ENCODE measurements at places on chromosomes 2 and 18.

GRCh38 chr2:203934041-203934492, 2.5 kb upstream of the ICOS start:
- no peak for DNase-seq

- DNase-seq, result no peak
Observed at GRCh38 chr2:144011098-144011497, 508.8 kb downstream of the ZEB2 start.

- no peak for DNase-seq
Observed at GRCh38 chr2:223725986-223726970, 111.1 kb downstream of the AP1S3 start.

DNA sequence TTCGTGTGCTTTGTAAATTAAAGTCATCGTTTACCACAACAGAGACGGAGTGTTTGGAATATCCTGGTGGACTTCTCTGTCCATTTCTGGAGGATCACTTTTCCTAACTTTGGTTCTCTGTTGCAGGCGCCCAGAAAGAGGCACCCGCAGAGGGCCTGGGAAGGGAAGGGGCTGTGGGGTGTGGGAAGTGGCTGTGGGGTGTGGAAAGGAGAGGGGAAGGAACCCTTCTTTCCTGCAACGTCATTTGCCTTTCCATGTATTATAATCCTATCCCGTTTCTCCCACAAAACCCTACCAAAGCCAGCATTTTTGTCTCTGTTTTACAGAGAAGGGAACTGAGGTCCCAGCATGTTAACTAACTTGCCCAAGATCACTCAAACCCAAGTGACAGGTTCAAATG, 210.0 kb downstream of the KLHL29 start:
- DNase-seq, result no peak

GRCh38 chr18:44411262-44411905, 269.3 kb upstream of the SETBP1 start:
- DNase-seq, result no peak

DNA sequence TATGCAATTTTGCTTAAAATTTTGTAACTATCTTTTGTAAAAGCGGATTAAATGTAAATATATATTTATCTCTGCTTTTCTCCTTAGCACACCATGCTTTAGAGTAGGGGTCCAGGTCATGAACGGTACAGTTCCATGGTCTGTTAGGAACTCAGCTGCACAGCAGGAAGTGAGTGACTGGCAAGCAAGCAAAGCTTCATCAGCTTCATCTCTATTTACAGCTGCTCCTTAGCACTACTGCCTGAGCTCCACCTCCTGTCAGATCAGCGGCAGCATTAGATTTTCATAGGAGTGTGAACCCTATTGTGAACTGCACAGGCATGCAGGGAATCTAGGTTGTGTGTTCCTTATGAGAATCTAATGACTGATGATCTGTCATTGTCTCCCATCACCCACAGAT, 959.0 kb upstream of the SLC39A10 start:
- no peak for DNase-seq

- DNase-seq, result no peak
Observed at GRCh38 chr2:206255003-206255402, 19.5 kb upstream of the ZDBF2 start.

DNA sequence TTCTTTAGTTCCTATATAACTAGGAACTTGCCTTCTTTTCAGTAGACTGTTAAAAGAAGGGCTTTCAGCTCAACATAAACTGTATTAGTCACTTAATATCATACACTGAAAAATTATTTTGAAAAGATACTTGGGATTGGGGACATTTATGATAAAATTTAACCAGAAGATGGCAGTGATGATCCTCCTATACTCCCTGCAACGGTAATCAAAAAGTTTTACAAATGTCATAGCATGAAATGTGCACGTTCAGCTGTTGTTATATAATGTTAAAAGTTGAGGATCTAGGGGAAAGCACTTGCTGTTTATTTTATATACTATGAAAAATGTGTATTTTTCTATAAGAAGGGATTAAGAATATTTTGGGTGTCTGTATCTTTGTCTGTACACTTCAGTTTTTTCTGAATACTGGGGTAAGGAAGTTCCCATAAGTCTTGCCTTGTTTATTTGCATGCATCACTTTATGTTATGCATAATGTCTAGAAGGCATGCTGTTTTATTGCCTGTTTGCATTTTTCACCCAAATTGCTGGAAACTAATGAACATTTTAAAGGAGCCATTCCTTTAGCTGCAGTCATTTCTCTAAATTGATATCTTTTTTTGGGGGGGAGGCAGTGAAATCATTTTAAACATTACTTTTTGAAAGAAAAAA, 19.0 kb downstream of the DYNC1I2 start:
- DNase-seq, result no peak

- no peak for DNase-seq
Observed at GRCh38 chr18:21215490-21215889, 26.5 kb upstream of the GREB1L start.

DNA sequence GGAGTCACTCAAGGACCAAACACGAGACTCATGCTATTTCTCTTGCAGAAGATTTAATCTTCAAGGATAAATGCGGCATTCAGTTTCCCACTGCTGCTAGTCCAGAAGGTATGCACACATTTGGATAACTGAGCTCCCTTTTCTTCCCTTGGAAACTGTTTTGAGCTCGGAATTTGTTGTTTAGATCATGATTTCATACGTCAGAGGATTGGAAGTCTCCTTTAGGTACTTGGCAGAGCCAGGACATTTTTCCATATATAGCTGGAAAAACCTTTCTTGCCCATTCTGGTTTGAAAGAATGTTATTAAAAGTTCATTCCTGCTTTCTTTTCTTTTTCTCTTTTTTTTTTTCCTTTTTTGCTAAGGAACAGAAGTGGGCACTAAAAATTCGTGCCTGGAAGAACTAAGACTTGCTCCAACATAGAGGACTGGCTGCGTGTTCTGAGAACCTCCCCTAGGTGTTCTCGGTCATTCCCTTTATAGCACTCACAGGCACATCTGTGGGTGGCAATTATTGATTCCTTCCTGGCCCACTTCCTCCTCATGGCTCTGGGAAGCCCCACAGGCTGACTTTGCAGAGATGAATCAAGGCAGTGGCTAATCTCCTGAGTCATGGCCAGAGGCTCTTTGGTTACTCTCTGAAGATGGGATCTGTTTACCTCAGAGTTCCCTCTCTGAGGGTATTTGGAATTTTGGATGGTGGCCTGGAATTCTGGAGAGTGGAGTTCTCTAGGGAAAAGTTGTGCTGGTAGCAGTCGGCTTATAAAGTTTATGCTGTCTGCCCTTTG, 104.8 kb downstream of the PLCL1 start:
- no peak for DNase-seq

GRCh38 chr2:7573166-7573825, 656.1 kb downstream of the RNF144A start:
- DNase-seq, result no peak

DNA sequence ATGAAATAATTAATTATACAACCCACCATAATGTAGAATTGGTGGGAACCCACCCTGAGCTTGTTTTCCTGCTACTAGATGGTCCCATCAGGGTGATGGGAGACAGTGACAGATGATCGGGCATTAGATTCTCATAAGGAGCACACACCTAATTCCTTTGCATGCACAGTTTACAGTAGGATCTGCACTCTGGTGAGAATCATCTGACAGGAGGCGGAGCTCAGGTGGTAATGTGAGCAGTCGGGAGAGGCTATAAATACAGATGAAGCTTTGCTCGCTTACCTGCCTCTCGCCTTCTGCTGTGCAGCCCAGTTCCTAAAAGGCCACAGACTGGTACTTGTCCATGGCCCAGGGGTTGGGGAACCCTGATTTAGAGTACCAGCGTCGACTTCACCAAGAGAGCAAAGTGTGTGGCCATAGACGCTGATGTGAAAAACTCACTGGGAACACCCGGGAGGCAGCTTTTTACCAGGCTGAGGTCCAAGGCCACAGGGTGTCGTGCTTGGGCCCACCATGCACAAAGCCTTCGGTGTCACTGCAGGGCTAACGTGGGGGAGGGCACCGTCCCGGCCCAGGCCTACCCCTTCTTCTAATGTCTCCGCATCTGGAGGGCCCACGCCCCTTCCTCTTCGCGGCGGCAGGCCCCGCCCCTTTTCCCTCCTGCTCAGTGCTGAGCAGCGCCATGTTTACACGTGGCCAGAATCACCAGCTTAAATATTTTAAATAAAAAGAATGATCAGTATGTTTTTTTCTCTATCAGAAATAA, 296.8 kb upstream of the HDAC4 start:
- DNase-seq, result no peak

DNA sequence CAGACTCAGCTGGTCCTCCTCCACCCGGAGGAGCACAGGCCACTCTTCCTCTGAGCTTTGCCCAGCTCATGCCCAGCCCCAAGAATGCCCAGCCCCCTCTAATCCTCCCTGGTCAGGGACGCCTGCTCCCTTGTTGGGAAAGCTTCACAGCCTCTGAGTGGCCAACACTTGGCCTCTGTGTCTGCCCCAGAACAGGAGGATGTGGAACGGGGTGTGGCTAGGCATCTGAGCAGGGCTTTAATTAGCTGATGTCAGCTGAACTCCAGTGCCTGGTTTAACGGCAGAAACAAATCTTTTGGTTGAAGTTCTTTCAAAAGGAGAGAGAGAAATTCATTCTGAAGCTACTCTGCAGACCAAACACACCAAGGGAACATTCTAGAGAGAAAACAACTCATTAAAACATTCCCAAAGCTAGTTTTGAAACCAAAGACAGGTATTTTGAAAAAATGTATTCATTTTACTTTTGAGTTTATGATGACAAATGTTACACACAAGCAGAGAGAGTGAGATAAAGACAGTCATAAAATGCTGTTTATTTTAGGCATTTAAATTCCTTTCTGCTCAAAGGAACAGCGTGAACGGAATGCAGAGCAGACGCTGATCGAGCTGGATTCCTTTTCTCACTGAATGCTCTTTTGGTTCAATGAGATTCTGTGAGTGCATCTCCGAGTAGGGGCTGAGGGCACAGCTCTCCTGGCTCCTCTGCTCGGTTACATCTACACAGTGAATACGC, 63.8 kb downstream of the RTP5 start:
- no peak for DNase-seq

GRCh38 chr2:3827673-3828575, 124.5 kb downstream of the DCDC2C start:
- DNase-seq, result no peak

- no peak for DNase-seq
Observed at GRCh38 chr2:176151442-176152287, at the start of gene HOXD4. Gene HOXD4 (plus strand): TSS chr2:176151550. CDS start chr2:176151634, 84 bp downstream.

DNA sequence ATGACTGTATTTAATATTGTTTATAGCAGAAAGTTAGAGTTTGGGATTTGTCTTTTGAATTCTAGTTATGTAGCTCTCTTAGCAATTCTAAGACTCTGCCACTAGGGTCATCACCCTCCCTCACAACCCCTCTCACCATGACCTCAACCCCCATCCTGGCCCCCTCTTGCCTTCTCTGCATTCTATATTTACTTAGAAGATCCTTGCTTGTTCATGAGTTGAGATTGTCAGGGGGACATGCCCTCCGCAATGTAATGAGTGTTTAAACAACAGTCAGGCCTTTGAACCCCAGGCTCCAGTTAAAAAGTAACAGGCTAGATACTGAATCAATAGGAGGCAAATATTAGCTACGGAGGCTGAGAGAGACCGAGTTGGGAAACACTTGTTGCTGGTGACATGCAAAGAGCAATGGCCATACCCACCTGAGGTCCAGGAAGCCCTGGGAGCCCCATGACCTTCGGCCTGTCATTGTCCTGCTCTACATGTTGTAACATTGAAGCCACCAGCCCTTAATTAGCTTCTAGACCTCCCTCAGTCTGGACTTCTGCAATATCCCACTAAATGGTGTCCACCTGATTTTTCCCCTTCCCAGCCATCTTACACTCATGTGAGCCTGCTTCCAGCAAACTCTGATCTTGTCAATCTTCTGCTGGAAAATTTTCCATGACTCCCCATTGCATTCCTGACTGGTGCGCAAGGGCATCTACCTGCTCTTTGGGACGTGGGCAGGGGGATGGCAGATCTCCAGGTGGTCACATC, 221.1 kb downstream of the ALPK2 start:
- no peak for DNase-seq

GRCh38 chr2:28729698-28730097, 21.9 kb upstream of the PPP1CB start:
- no peak for DNase-seq

DNA sequence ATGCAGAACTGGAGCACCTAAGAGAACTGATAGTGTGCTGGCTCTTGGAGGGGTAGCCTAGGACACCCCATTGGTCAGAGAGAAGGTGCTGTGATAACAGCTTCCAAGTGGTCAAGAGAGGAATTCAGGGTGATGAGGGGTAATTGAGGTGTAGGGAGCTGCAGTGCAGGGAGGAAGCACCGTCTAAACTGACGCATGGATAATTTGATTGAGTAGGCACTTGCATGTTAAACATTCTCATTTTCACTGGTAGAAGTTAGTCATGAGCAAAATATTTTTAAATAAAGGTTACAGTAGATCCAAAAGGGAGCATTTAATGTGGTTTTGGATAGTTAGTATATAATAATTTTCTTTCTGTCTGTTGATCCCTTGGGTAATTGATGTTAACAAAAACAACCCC, 155.1 kb upstream of the TCF4 start:
- no peak for DNase-seq

DNA sequence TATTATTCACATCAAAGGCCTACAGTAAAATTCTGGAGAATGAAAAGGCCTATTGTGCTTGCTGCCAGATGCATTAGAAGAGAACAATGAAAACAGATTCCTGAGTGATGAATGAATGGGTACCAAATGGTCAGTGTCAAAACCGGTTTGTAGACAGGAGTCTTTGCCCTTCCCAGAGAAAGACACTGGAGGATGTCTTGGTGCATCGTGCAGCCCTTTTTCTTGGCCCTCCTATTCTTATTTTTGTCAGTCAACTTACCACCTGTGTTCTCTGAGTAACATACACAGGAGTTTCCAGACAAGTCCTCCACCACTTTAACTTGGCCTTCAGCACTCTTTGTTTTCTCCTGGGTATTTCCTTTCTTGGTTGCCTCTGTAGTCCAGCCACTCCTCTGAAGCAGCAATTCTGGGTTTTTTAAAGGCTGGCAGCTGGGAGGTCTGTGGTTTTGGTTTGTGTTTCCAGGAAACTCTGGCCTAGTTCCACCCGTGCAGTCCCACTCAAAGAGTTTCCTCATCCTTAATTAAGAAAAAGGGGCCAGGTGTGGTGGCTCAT, 29.4 kb downstream of the PSTPIP2 start:
- DNase-seq, result no peak

DNA sequence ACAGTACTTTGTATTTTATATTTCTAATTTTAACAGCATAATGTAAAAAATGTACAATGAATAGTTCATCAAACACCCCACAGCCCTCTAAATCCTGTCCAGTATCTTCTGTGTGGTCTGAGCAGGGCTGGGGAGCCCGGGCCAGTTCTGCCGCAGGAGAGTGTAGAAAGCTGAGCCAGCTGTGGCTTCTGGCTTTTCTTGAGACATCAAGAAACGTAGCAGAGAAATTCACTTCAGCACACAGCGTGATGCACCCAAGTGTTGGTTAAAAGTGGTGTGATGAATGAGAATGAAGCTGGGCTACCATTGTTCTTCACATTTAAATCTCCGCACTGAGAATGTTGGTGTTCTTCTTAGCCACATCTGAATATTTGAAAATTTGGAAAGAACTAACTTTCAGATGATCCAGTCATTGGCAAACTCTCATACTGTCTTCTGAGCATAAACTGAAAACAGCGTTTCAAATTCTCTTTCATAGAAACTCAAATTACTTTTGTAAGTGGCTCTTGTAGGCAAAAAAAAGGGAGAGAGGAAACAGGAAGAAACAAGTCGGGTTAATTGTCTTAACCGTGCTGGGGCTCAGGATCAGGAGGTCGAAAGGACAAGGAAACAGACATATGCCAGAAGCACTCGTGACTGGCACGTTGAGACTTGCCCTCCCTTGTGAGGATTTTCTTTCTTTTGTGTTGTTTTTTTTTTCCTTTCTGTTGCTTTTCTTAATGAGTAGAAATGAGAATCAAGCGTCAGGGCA, 23.4 kb upstream of the TMEM87B start:
- no peak for DNase-seq
